Activated CD8-positive, alpha-beta memory T cell treated with anti-CD3 and anti-CD28 coated beads for 1 hour (primary cell): ENCODE measurements at places on chromosomes 5 and 9.

- DNase-seq, result no peak
Measured at GRCh38 chr5:169599451-169599850, 15.9 kb downstream of the SPDL1 start.

DNA sequence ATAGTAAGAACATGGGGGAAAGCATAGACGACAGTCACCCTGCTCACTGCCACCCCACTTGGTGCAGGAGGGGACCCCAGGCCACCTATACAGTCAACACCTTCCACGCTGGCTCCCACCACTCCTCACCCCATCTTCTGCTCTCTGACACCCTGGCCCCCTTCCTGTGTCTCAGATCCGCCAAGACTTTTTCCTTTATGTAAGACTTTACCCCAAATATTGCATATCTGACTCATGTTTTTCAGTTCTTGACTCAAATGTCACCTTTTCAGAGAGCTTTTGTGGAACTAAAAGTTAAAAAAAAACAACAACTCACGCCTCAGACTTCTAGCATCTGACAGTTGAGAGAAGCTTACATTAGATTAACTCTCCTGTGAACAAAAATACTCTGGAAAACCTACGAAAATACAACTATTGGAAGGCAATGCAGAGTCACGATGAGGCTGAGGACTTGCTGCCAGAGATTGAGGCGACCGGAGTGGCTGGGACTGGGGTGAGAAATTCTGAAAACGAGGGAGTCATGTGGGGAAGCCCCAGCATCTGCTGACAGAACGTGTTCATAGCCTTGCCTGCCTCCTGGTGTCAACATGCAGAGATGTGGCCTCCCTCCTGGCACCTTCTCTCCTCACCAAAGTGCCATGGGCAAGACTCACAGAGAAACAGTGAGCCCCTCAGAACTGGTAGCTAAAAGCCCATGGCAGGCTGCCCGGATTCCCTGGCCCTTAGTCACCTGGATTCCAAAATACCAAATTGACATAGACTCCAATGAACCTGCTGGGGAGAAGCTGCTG, 22.4 kb upstream of the FCN2 start:
- no peak for DNase-seq

DNA sequence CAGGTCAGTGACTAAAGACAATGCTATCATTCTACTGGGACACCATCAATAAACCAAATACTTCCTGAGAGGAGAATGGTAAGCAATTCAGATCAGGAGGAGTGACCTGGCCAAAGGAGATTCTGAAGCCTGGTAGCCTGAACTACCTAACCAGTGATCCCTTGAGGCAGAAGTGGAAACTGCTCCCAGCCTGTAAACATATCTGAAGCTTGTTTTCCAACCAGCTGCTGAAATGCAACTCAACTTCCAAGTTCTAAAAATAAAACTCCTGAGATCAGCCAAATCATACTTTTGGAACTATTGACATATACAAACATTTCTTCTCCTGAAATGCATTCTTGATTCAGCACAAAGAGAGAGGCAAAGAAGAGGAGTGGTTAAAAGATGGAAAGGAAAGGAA, 204.1 kb downstream of the EBF1 start:
- no peak for DNase-seq

- DNase-seq, result no peak
Measured at GRCh38 chr9:131669269-131670157, 70.4 kb downstream of the RAPGEF1 start.

DNA sequence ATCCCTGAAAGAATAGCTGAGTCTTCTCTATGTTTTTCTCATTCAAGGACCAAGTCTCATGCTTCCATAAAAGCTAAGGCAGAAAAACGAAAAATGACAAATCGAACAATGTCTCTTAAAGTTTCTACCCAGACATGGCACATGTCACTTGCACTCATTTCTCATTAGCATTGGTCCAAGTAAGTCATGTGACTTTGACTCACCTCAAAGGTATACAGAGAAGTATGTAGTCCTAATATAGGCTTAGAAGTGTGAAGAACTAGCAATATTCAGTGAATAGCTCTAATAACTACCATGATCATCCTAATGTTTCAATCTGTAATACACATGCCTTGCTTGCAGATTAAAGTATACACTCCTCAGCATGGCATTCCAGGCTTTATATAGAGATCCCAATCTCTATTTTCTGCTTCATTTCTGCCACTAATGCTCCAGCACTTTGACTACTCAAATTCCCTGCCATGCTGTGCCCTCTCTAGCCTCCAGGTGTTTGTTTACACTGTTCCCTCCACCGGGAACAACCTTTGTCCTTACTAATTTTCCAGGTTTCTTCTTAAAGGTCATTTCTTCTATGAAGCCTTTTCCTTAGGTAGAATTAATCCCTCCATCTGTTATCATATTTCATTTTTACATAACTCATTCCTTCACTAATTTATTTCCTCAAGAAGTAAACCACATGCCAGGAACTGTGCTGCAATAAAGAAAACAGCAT, 98.9 kb downstream of the CEMIP2 start:
- DNase-seq, result no peak

DNA sequence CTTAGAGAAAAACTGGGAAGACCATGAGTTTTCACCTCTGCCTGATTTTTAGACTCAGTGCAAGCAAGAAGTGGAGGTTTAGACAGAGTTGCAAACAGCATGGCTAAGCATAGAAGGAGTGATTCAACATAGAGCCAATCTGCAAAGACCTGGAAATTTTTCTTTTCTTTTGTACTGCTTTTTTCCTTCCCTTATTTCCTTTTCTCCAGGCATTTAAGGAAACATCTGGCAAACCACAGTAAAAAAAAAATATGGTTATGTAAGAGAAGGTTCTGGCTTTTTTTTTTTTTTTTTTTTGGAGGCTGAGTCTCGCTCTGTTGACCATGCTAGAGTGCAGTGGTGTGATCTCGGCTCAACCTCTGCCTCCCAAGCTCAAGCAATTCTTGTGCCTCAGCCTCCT, 16.6 kb upstream of the DCAF12 start:
- DNase-seq, result no peak

- DNase-seq, result no peak
Measured at GRCh38 chr5:169805527-169805934, 168.5 kb downstream of the DOCK2 start.

DNA sequence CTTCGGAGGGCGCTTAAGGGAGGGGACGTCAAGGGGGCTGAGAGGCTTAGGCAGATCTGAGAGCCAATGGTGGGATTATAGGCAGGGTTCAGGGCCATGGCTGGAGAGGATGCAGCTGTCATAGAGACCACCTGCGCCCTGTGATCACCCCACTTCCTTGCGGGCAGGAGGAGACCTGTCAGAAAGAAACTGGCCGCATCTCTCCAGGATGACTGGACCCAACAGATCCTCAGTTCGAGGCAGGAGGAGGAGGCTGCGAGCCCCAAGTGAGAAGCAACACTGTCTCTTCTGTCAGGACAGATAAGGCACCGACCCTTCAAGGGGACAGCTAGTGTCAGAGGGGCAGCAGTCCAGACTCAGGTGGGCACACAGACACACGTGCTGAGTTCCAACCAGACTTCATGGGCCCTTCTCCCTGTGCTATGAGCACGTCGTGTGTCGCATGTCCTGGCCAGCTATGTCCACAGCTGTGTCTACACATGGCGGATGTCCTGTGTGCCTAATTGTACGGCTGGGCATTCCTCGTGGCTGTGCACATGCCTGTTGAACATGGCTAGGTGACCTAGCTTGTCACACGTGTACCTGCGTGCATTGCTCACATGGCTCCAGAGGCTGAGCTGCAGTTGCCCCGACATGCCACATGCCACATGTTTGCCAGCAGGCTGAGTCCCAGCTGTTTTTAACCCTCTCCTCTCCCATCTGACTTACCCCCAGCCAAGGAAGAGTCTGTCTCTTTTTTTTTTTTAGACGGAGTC, 583 bp upstream of the AQP3 start:
- no peak for DNase-seq

DNA sequence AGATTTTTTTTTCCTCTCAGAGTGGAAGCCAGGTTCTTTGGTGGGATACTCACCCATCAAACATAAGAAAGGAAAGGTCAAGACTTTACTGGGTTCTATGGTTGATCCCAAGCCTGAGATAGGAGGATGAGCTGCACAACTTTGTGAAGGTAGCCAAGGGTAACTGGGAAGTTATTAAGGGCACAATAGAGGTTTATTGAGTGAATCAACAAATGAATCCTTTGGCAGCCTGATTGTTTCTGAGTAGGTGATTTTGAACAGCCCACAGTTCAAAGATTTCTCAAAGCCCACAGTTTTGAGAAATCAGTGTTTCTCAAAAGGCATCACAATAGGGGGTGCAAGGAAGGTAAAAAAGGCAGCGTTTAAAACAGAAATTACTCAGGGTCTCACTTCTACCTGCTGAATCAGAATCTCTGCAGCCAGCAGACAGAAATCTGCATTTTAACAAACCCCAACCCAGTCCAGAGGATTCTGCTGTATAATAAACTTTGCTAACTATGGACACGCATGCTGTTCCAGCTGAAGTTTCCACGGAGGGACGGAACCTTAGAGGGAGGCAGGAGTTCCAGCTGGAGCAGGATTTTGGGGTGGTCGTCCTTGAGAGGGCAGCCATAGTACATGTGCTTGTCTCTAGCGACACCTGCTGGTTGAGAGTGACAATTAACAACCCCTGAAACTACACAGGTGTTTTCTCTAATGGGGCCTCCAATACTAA, 32.7 kb upstream of the FSD1L start:
- peak; percentile 22 for DNase-seq

DNA sequence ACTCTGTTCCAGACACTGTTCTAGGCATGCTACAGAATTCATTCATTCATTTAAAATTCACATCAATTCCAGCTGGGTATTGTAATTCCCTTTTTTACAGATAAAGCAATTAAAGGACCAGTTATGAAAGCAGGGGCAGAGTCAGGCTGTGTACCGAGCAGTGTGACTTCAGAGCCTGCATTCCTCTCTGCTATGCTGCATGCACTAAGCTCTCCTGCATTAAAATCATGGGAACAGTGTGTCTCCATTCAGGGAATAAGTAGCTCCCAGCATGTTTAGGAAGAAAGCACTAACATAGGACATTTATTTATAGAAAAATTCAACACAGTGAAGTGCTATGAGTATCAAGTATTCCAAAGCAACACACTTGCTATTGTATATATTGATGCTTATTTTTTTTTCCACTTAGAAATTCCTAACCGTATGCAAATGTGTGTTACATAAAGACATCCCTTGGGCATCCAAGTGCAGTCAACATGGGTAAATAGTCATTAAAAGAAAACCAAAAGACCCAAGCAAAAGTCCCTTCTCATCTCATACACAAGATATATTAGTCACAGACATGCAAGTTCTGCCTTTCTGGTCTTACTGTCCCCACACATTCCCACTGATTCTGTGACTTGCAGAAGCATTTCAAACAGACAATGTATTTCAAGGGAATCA, 173.7 kb downstream of the GABRB2 start:
- no peak for DNase-seq

GRCh38 chr5:132677191-132677590, 3.4 kb downstream of the IL4 start:
- no peak for DNase-seq

DNA sequence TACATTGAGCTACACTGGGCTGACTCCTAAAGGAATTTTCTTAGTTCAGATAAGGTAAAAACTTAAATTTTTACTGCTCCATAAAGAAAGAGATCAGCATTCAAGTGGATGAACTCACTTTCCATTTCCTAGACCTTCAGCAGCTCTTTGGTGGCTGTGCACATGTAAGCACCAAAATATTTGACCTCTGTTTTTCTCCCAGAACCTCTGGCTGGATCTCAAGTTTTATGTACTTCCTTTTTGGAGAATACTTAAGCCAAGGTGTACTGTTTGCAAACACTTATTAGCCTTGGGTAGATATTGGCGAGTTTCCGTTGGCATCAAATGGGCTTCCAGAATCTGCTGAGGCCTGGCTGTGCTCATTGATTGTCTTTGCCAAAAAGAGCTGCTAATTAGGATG, 10.3 kb downstream of the TNC start:
- no peak for DNase-seq

DNA sequence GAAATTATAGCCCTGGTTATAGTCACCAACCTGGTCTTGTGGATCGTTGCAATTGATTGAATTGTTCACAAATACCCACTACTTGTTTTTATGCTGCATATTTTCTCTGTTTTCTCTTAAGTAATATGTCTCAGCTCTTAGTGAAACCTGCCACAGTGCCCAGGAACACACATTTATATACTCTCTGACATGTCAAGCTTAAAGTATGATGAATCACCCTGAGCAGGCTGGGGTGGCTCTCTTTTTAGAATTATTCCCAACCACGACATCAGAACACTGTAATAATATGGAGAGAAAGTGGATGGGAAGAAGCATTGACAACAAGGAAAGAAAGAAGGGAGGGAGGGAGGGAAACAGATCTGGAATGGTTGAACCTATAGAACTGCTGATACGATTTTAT, 72.8 kb upstream of the ZNF608 start:
- DNase-seq, result no peak

- no peak for DNase-seq
Measured at GRCh38 chr5:97495301-97495700, 312.3 kb upstream of the RIOK2 start.

DNA sequence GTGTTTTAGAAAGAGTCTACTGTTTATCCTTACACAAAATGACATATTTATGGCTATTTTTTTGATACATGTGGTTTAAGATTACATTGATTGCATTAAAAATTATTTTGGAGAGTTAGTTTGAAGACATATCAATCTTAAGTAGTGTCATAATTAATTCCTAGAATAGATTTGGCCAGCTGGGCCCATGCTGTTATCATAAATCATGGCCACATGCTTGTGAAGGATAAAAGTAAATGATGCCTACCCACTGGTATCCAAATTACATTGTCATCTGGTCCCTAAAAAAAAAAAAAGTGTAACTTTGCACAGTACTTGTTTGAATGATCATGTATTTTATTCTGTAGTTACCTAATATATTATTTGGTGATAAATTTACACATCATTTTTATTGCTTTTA, 96.9 kb downstream of the PARP8 start:
- no peak for DNase-seq

GRCh38 chr9:80025131-80025530, 453.4 kb downstream of the TLE4 start:
- no peak for DNase-seq

DNA sequence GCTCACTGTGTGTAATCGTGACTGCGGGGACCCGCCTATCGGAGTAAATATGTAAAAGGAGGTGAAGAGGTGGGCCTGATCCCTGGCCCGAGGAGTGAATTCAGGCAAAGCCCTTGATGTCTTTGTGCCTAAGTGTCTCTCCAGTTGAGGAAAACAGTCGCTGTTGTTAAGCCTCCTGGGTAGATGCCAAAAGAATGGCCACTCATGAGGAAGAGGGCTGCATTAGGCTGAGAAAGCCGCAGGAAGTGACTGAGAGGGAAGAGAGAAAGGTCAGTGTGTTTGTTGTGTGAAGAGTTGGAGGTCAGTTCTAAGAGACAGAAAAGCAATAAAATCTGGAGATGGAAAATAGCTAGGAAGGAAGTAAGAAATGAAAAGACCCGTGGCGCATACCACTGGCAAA, 35.8 kb upstream of the PIP5K1B start:
- no peak for DNase-seq

DNA sequence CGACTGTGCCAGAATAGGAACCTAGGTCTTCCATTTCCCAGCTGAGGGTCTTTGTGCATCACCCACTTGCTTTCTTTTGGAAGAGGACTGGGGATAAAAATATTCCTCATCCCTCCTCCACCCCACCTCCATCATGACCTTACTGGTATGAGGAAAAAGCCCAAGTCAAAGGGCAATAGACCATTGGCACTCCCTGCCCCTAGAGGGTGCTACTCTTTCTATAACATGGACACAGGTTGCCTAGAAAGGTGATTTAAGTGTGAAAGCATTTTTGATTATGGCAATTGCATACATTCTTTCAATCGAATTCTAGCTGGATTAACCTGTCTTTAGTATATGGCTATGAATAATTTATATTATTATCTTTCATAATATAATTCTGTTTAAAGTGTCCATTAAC, 22.8 kb upstream of the ZNF618 start:
- no peak for DNase-seq
